ENCODE measurements at places on chromosomes 12 and 14.

- H3K27me3 ChIP-seq, result no peaks in the 10 kb centered on the region
- no peak overlapping the region for H3K27ac ChIP-seq
- H3K36me3 ChIP-seq, result peaks cover 4% of the 10 kb centered on the region
- H3K4me1 ChIP-seq, result peaks cover 38% of the 10 kb centered on the region
- H3K4me3 ChIP-seq, result no peak overlapping the region
- DNase-seq, result no peak
Measured at GRCh38 chr14:95529216-95529615, 5.6 kb upstream of the GLRX5 start.

DNA sequence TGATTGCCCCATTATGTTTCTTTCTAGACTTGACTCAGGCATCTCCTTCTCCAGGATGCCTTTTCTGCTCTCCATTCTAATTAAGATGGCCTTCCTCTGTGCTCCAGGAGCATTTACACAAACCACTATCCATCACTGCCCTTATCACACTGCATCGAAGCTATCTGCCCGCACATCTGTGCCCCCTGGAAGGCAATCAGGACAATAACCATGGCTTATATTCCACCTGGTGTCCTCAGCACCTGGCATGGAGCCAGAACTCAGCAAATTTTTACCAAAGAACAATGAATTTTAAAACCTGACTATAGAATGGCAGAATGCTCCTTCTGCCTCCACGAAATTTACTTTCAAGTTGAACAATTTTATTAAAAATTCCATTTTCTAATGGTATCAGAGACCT is 465.8 kb downstream of the APAF1 start:
- no peak for DNase-seq
- no peaks in the 10 kb centered on the region for H3K36me3 ChIP-seq
- H3K4me1 ChIP-seq, result no peaks in the 10 kb centered on the region
- no peak overlapping the region for H3K4me3 ChIP-seq
- H3K27ac ChIP-seq, result no peak overlapping the region

GRCh38 chr12:92558215-92558773 is 144.5 kb upstream of the PLEKHG7 start:
- peak overlapping the region; percentile 79 for H3K27ac ChIP-seq
- H3K27me3 ChIP-seq, result no peaks in the 10 kb centered on the region
- peaks cover 37% of the 10 kb centered on the region for H3K4me1 ChIP-seq

DNA sequence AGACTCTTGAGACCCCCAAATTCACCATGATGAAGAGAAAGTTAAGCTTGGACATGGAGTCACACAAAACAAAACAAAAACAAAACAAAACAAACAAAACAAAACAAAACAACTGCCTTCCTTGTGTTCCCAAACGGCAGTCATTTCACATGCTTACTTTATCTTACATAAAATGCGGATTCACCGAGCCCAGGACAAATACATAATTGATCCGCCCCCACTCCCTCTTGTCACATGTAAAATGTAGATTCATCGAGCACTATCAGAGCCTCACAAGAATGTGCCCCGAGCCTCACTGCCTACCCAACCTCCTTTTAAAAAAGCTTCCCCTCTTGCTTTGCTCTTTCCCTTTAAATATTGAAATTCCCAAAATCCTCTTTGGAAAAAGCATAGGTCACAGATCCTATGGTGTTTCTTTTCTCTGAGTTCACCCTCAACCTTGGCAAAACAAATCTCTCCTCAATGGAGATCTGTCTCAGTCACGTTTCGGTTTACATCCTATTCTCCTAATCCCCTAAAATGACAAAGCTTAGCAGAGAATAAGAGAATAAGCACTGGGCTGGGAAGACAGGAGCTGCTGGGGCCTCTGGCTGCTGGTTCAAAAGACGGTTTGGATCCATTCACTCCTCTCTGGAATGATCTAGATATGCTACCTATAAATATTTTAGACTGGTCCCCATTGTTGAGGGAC is 83.7 kb downstream of the NINJ2 start:
- H3K27me3 ChIP-seq, result no peaks in the 10 kb centered on the region
- H3K36me3 ChIP-seq, result no peaks in the 10 kb centered on the region
- peak overlapping the region; percentile 91 for H3K27ac ChIP-seq
- no peak for DNase-seq
- peaks cover 22% of the 10 kb centered on the region for H3K4me1 ChIP-seq

DNA sequence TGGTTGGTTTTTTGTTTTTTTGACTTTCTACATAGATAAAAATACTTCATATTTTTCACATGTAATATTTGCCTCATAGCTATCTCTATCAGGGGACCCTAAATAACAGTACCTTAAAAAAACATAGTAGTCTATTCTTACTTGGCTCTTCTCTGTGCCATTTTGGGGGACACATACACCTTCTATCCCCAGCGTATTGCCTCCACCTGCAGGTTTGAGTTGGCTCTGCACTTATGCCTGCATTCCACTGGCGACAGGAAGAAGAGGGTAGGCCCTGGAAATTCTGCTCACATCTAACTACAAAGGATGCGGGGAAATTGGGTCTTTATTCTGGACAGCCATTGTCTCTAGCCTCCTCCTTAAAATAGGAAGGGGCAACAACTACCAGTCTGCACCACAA is 13.8 kb upstream of the IFI27L2 start:
- H3K4me3 ChIP-seq, result no peak overlapping the region
- peaks cover 9% of the 10 kb centered on the region for H3K27me3 ChIP-seq
- H3K36me3 ChIP-seq, result no peaks in the 10 kb centered on the region
- DNase-seq, result no peak

All from mesothelial cell of epicardium (in vitro differentiated cells).